Fibroblast of skin of left biceps (primary cell): ENCODE measurements at places on chromosomes 7 and 10.
A peak's percentile ranks its signal among the peaks of the same experiment; 100 is the strongest.

- no peak for DNase-seq
Observed at GRCh38 chr10:21501731-21502347, 23.6 kb downstream of the SKIDA1 start.

GRCh38 chr7:143205560-143206293 lies 16.1 kb upstream of the TAS2R40 start:
- DNase-seq, result no peak

GRCh38 chr7:95684505-95684904 lies 87.8 kb upstream of the DYNC1I1 start:
- DNase-seq, result no peak

DNA sequence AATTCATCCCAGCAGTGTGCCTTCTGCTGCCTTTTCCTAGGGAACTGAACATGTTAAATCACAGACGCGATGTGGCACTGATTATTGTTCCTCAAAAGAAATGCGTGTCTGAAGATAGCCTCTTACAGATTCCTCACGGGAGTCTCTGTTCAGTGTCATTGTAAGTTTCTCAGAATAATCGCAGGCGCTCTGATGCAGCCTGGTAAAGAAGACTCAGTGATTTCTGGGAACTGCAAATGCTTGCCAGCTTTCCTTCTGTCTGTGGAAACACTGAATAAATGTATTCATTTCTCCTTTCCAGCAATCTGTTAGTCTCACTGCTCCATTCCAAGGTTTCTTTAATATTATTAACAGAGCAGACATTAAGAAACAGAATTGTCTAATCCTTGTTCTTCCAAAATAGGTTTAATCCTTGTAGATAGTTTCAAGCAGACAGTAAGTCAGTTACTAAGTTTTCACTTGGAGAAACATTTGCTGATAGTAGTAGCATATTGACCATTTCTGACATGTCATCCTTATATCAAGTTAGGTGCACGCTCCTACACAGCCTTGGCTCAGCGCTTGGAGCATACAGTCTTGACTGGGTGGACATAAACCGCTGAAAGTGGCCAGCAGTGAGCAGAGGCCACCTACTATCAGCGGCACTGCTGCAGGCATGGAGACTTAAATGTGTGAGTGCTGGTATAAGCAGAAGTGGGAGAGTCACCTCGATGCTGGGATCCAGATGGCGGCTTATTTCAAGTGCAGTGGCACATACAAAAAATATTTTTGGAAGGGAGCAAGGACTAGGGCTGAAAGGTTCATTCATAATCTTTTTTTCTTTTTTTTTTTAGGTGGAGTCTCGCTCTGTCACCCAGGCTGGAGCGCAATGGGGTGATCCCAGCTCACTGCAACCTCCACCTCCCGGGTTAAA lies 27.7 kb downstream of the MMRN2 start:
- no peak for DNase-seq

DNA sequence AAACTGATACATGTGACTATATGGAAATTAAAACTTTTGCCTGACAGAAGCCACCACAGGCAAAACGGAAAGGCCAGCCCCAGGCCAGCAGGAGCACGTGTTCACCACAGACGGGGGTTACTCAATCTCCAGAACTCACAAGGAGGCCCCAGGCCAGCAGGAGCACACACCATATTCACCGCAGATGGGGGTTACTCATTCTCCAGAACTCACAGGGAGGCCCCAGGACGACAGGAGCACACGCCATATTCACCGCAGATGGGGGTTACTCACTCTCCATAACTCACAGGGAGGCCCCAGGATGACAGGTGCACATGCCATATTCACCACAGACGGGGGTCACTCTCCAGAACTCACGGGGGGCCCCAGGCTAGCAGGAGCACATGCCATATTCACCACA lies 61.5 kb downstream of the NKX6-2 start:
- DNase-seq, result peak; percentile 94

- no peak for DNase-seq
Observed at GRCh38 chr10:100864036-100864885, 48.5 kb upstream of the SLF2 start.

GRCh38 chr7:80499350-80499953 lies 12.4 kb downstream of the GNAT3 start:
- DNase-seq, result peak; percentile 62

GRCh38 chr10:74675484-74675883 lies 150.9 kb upstream of the KAT6B start:
- no peak for DNase-seq

- DNase-seq, result no peak
Observed at GRCh38 chr10:11578802-11579255, 32.6 kb downstream of the USP6NL start.

GRCh38 chr10:132776821-132777220 lies 9.1 kb downstream of the NKX6-2 start:
- no peak for DNase-seq

- DNase-seq, result no peak
Observed at GRCh38 chr10:132150777-132151176, 36.0 kb upstream of the DPYSL4 start.

DNA sequence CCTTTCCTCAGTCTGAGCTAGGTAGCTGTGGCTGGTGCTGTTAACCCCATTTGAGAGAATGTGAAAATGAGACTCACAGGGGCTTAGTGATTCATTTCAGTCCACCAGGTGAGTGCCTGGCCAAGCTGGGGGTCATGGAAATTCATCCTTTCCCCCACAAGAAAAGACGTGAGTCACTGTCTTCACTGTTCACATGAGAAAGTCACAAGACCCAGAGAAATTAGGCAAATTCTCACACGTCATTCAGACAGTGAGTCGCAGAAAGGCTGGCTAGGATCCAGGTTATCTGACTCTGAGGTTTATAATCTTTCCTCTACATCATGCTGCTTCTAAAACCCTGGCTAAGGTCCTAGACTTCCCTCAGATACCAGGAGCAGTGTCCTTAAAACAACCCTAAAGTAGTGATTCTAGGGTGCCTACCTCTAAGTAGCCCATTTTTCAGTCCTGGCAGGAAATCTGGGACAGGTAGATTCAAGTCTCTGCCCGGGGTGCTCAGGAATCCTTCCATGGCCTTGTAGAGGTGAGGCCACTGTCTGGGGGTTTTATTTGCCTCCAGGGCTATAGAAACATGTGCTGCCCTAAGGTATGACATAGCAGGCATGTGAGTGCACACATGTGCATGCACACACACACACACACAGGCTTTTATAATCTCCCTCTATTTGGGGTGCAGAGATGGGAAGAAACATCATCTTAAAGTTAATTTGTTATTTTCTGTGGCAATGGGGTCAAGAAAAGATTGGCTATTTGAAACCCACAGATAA lies 427.9 kb upstream of the CELF2 start:
- DNase-seq, result peak; percentile 83

DNA sequence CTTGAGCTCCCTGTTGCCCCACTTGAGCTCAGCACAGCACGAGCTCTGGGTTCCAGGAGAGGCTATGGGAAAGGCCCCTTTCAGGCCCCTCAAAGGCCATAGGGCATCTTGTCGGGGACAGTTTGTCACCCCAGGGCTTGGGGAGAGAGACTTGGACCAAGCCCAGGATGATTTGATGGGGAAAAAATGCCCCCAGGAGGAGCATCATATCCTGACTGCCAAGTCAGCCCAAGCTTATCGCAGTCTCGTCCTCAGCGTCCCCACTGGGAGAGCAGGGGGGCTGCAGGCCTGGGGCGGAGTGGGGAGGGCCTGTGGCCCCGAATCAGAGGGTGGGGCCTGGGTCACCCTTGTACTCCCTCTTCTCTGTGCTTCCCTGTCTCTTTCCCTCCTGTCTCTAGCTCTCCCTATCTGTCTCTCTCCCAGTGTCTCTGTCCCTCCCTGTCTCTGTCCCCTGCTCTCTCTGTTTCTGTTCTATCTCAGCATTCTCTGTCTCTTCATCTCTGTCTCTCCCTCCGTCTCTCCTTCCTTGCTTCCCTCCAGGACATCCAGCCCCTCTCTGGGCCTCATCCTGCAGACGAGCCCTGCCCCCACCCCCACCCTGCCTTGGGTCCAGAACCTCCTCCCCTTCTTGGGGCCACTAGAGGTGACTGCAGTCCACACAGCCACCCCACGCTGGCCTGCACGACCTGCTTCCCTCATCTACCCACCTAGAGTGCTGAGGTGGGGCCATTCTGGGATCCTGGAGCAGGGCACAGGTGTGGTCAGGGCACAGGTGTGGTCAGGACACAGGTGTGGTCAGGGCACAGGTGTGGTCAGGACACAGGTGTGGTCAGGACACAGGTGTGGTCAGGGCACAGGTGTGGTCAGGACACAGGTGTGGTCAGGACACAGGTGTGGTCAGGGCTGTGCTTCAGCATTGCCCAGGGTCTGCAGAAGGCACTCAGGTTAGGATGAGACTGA lies 17.3 kb upstream of the GRIFIN start:
- DNase-seq, result no peak

DNA sequence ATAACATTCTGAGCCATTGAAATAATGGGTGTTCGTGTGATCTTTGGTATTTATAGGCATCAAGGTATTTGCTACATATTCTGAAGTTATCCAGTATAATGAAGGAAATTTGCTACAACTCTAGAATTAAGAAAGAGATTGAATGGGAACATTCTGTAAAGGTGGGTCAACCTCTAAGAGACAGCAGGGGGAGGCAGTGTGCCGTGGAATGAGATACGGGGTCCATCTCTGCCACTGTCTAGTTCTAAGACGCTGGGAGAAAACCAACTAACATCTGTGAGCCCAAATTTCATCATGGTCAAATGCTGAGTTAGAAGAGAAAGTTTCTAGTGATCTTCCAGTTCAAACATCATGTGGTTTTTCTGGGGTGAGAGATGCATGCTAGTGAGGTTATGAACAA lies 368.9 kb downstream of the SORCS1 start:
- no peak for DNase-seq

DNA sequence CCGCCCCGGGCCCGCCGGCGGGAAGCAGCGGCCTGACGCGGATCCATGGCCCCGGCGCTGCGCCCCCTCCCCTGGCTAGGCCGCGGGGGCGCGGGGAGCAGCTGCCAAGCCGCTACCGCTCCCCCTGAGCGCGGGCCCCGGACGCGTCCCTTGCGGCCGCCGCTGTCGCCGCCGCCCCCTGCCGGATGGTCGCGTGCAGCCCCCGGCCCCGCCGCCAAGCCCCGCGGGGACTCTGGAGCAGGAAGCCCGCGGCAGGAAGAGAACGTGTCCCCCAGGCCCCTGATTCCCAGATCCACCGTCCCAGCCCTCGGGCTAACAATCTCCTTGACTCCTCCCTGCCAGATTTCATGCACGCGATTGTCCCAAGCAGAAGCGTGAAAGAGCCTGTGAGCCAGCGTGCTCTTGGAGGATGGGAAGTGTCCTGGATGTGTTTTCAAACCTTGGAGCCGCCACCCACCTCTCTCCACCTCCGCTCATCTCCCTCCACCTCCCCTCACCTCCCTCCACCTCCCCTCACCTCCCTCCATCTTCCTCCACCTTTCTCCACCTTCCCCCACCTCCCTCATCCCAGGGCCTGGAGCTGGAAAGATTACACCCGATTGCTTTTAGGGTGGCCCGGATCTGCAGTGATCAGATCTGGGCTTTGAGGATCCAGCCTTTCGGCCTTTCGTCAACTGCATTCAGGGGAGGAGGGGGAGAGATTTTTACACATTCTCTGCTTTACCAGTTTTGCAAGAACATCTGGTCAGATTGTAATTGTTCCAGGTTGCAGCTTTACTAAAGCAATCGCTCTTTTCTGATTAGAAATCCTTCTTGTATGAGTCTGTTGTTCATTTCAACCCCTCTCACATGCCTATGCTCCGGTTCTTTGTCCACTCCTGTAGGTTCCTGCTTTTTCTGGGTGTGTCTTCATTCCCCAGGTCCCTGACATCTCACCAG lies 570 bp upstream of the PRTFDC1 start:
- peak; percentile 59 for DNase-seq

- DNase-seq, result peak; percentile 79
Observed at GRCh38 chr10:44300666-44301649, 83.9 kb downstream of the CXCL12 start.

DNA sequence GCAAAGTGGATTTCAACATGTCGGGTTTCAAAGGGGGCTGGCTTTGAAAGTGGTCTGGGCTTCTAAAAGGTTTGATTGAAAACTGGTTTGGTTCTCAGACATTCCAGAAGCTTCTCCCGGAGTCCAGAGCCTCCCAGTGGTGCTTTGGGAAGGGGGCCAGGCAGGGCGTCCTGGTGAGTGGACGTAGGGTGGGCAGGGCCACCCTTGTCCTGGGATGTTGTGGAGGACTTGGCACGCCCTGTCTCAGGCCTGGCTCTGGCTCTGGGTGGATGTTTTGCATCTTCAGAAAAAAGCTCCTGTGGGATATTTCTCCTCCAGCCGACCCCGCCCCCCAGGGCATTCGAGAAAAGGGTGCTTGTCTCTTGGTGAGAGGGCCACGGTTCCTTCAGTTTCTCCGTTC lies 31.2 kb downstream of the GRIFIN start:
- no peak for DNase-seq

GRCh38 chr10:71191551-71192076 lies 20.8 kb upstream of the UNC5B start:
- DNase-seq, result no peak

GRCh38 chr7:133704453-133704852 lies 422.7 kb upstream of the LRGUK start:
- DNase-seq, result no peak

DNA sequence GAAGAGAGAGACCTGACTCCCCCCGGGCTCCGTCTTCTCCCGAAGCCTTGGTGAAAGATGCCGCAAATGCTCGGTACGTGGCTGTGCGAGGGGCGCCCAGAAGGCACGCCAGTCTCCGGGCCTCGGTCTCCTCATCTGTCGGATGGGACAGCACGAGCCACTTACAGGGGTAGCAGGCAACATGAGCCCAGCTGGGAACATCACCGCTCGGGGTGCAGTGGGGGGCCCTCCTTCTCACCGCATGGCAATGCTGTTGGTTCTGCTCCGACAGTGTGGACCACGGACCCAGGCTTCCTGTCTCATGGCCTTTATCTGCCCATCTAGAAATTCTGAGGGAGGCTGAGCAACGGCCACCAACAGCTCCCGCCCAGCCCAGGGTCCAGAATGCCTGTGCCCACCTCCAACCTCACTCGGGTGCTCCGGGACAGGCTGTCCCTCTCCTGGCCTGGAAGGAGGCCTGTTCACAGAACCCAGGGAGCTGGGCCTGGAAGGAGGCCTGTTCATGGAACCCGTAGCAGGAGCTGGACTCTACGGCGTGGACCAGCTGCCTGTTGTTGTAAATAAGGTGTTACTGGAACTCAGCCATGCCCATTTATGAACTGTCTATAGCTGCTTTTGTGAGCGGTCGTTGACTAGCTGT lies 15.8 kb downstream of the ADAP1 start:
- DNase-seq, result no peak

DNA sequence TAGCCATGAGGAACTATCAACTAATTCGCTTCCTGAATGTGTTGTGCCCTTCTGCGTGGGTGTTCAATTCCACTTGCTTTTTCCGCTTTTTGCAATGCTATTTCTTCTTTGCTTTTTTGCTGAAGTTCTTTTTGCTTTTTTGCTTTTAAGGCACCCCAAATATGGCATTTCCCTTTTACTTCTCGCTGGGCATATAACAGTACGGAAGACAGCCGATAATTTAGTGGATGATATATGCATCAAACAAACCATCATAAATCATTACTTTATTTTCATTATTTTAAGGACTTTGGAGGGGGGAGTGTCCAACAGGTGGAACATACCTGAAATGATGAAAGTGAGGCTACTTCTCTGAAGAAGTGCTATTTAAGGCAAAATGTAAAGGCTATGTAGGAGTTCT lies 277.0 kb upstream of the MTPN start:
- DNase-seq, result no peak

DNA sequence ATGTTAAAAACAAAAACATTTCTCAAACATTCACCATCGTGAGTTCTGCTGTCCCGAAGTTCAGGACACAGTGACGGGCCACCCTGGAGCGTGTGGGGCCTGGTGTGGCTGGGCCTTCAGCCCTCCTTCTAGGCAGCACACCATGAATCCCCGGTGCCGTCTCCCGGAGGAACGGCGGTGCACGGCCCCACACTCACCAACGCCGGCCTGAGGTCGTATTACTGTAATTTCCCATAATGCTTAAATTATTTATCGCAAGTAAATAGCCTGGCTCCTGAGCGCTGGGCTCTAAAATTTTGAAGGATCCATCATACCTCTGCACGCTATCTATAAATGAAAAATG lies 1.4 kb downstream of the STK32C start:
- no peak for DNase-seq
